ENCODE measurements at places on chromosomes 7 and 10.
A peak's percentile ranks its signal among the peaks of the same experiment; 100 is the strongest.

- DNase-seq: no peak
These were observed 126.7 kb upstream of the WNT16 start for GRCh38 chr7:121202125-121202524.

DNA sequence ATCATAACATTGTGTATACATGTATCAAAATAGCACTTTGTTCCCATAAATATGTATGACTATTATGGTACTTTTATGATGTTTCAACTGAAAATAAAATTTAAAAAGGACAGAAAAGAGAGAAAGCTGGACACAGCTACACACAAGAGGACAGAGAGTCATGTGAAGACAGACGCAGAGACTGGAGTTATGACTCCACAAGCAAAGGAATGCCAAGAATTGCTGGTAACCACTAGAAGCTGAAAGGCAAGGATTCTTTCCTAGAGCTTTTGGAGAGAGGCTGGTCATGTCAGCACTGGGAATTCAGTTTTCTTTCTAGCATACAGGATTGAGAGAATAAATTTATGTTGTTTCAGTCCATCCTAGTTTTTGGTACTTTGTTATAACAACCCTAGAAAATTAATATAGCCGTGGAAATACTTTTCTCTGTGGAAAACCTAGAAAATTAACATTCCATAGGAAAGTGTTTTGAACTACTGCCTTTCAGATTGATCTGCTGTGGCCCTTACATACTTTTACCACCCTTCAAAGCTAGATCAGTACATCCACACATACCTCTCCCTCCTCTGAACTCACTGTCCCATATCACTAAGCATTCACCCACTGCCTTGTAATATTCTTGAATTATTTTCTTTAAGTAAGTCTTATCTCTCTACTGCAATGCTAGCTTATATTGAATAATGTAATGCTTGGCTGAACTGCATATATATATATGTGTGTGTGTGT lies 575.3 kb downstream of the IPMK start:
- peak; percentile 49 for DNase-seq

GRCh38 chr10:68489919-68490318 lies 18.1 kb upstream of the DNA2 start:
- no peak for DNase-seq

DNA sequence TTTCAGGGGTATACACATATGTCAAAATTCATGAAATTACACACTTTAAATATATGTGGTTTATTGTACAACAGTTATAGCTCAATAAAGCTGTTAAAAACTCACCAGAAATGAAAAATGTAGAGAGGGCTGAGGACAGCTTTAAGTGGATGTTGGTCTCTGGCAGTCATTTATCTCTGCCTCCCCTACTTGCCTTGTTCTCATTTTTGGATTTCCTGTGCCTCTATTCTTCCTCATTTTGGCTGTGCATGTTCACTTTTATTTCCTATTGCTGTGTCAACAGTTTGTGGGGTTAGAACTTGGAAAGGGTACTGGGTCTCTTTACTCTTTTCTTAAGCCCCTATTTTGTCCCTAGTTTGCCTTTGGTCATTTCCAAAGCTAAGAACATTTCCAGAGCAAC lies 18.6 kb upstream of the MEST start:
- DNase-seq: no peak

DNA sequence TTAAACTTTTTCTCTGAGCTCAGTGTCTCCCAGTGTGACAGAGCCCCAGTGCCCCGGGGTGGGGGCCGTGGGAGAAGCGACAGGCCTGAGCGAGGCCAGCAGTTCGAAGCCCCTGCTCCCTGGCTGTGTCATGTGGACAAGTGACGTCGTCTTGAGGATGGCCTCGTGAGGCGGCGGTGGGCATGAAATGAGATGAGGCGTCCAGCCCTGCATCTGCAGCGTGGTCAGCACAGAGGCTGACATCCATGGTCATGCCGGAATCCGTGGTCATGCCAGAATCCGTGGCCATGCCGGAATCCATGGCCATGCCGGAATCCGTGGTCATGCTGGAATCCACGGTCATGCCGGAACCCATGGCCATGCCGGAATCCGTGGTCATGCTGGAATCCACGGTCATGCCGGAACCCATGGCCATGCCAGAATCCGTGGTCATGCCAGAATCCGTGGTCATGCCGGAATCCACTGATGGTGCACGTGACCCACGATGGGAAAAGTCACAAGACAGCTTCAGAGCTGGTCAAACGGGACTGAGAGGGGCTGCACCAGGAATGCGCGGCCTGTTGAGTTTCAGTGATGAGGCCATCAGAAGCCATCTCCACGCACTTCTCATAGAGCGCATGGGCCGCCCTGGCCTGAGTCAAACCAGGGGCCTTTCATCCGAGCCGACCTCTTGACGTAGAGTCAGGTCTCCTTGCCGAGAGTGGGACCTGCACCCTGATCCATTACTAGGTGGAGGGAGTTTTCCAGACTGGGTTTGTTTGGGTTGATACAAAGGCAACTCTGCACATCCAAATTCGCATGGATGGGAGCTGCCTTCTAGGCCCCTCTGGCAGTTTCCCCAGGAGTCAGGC lies 342.5 kb downstream of the PTPRN2 start:
- DNase-seq: no peak

GRCh38 chr10:451021-451471 lies 238.4 kb downstream of the DIP2C start:
- DNase-seq: no peak

- no peak for DNase-seq
These were observed 165.0 kb downstream of the JMJD1C start for GRCh38 chr10:63300801-63301200.

GRCh38 chr10:86950349-86950748 lies 7.1 kb downstream of the MMRN2 start:
- DNase-seq: no peak

GRCh38 chr10:27744802-27745731 lies 552 bp downstream of the MKX start:
- no peak for DNase-seq

DNA sequence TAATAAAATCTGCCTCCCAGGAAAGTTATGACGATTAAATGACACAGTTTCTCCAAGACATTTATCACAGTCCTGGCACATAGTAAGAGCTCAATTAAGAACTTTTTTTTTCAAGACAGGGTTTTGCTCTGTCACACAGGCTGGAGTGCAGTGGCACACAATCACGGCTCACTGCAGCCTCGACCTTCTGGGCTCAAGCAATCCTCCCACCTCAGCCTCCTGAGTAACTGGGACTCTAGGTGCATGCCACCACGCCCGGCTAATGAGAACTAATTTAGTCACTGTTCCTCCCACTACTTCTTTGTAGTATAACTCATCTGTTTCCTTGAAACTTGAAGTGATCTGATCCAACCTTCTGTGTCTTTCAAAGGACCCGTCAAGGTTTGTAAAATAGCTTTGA lies 42.2 kb upstream of the MXI1 start:
- DNase-seq: no peak

GRCh38 chr10:115963848-115964247 lies 309.2 kb downstream of the GFRA1 start:
- no peak for DNase-seq

GRCh38 chr7:138196971-138197896 lies 121.0 kb downstream of the AKR1D1 start:
- no peak for DNase-seq

GRCh38 chr10:25933653-25934608 lies at the start of gene MYO3A:
Gene MYO3A, plus strand, starts transcription at chr10:25934229. Its CDS starts 17,882 bp downstream, at chr10:25952111.
- DNase-seq: no peak

- DNase-seq: no peak
These were observed 297.6 kb upstream of the IGFBP3 start for GRCh38 chr7:46218461-46219200.

- no peak for DNase-seq
These were observed 16.6 kb downstream of the MINDY3 start for GRCh38 chr10:15843695-15844094.

GRCh38 chr7:68718097-68718551 lies 880.2 kb upstream of the AUTS2 start:
- DNase-seq: no peak

GRCh38 chr7:30559611-30560010 lies 35.1 kb upstream of the GARS1 start:
- DNase-seq: no peak

DNA sequence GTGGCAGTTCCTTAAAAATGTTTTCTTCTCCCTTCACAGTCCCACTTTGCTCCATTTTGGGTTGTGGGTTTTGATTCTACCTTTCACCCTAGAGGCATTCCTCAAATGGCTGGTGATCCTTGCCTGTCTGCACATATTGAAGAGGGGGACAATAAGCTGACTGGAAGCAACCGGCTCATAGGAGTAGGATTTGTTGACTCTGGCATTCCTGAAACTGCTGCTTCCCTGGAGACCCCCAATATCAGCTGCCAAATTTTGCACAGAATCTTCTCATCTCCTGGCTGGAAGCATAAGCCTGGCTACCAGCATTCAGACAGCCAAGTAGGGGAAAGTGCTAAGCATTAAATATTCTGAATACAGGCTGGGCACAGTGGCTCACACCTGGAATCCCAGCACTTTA lies 53.7 kb downstream of the KIF5B start:
- DNase-seq: no peak

DNA sequence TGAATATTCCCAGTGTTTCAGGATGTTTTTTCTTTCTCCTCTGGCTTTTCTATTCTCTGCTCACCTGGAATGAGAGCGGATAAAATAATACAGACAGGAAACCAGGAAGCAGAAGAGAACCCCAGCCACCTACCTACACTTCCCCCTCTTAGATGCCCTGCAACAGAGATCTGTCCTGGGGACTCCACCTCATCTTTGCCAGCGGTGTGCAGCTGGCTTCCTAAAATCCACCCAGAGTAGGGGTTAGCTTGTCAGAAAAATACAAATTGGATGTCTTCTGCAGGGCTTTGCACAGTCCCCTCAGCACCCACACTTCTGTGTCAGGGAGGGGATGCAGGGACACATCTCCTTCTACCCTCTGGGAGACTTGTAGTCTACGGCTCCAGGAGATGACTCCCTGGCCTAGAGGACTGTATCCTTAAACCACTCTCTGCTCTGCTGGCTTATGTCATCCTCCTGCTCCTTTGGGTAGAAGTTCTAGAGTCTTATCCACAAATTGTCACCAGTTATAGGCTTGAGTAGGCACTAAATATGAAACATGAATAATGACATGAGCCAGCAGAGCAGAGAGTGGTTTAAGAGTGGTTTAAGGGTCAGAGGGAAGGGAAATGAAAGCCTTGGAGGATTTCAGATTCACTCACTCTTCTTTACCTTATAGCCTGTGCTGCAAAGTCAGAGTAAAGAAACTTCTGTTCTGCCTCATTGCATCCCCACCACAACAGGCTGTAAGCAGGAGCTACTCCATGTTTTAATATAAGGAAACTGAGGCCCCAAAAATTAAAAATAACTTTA lies 749.4 kb downstream of the AUTS2 start:
- no peak for DNase-seq

- peak; percentile 70 for DNase-seq
These were observed 143.1 kb downstream of the GNAI1 start for GRCh38 chr7:80277434-80278427.

DNA sequence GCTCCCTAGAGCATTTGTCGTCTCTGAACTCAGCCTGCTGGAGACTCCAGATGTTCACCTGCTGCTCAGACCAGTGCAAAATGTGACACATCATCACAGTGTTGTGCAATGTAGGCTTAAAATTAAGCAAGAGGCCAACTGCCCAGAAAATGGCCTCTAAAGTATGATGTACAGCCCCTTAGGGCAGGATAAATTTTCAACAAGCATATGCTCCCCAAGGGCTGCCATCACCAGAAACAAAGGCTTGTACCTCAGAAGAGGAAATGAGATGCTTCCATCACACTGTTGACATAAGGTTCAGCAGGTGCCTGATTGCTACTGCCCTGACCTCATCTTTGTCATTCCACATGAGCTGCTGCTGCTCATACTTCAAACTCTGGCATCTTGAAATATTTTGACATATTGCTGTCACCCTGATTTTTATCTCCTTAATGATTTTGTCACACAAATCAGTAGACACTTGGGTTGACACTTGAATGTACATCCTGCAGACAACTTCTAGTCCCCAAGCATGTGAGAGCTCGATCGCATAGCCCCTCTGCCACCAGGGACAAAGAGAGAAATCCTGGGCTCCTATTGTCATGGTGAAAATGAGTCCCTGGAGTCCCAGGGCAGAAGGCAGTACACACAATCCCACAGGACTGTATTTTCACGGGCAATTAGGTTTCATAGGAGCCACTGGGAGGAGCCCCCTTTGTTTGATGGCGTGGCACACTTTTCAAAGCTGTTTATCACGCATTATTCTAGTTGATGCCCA lies 219.7 kb upstream of the STK17A start:
- DNase-seq: peak; percentile 54

DNA sequence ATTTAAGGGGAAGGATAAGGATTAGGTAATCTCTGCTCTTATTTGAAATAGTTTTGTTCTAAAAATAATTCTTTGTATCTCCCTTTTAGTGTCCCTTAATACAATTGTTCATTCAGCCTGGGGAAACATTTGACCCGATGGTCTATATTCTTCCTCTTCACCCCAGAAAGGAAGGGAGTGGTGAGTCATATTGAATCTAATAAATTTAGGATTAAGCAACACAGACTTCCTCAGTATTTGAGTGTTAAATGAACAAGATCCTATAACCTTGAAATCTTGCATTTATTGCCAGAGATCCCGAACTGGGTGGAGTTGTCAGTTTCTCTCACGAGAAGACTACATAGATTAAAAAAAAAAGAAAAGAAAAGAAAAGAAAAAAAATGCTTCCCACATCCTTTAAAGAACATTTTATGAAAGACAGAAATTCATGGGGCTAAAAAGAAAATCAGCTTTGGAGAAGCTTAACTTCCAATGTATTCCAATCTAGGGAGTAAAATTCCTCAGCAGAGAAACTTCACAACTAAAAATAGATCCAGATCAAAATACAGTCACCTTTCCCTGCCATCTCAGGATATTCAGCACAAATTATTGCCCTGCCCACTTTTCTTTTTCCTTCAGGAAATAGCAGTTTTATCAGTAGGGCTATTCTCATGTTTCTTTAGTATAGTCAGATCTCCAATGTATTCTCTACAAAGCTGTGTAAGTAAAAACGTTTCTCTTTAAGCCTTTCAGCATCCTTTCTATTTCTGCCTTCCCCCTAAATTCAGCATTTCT lies 82.2 kb downstream of the SEMA3D start:
- DNase-seq: peak; percentile 39

DNA sequence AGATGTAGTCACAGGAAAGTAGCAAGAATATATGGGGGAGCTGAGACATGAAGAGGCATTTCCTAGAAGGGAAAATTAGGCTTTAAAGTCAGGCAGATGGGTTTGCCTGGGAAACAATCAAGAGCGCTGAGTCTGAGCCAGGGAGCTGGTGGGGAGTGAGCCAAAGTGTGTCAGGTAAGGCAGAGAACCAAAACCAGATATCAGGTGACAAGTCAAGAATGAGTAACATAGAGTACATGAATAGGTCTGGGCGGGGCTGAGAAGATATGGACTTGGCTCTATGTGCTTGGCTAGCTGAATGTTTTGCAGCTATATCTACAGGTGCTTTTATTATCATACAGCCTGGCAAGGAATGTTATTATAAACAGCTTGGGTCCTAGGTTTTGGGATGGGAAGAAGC lies 49.3 kb downstream of the GPR141 start:
- no peak for DNase-seq

GRCh38 chr10:75363431-75363830 lies 38.1 kb downstream of the ZNF503 start:
- DNase-seq: no peak

GRCh38 chr10:19772972-19773371 lies 43.3 kb upstream of the PLXDC2 start:
- no peak for DNase-seq

- DNase-seq: no peak
These were observed 176.7 kb downstream of the GNAI1 start for GRCh38 chr7:80311313-80311712.
